ENCODE measurements at places on chromosomes 4 and X. TPM values are rescaled to one million over a fixed set of nuclear protein-coding genes. Genes with fewer than 3 reads are reported as not detected.

DNA sequence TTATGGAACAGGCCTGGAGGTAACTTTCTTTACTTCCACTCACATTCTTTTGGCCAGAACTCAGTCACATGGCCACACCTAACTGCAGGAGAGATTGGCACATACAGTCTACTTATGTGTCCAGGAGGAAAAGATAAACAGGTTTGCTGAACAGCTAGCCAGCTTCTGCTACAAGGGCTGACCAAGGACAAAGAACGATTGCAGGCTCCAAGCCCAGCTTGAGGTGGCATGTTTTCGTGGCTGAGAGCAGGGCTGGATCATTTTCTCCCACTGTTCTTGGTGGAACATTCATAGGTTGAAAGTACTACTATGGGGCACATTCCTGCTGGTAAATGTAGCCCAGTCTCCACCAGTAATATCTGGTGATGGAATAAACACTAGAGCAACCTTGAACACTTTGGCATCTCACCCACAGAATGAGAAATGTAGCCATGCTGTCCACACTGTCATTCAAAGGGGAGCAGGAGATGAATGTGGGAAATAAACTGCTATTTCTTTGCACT, 28.2 kb downstream of the NHS start:
- no peak for DNase-seq

DNA sequence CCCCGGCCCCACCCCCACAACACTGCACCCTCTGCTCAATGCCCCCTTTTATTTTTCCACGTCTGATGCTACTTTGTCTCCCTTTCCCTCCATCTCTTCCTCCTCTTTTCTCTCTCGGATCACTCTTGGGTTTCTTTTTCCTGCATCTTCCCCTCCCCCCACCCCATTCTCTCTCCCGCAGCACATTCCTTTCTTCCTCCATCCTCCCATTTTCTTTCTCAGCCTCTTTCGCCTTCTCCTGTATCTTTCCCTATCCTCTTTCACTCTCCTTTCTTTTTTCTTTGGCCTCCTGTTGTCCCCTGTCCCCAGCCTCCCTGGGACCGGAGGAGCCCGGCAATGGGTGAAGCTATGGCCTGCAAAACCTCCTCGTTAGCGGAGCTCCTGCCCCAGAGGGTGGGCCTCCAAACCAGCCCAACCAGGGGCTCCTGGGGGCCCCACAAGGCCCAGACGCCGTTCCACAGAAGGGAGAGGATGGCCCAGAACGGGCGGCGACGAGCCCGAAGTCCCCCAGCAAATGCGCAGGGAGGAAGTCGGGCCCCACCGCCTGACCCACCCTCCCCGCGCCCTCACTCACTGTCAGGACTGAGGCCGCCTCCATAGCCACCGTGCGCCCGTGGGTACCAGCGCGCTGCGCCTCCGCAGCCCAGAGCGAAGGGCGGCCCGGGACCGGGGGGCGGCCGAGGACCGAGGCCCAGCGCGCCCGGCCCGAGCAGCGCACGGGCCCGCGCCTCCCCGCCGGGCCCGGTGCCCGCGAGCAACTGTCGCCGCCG, 807 bp downstream of the HMX1 start:
- DNase-seq: peak; percentile 12

DNA sequence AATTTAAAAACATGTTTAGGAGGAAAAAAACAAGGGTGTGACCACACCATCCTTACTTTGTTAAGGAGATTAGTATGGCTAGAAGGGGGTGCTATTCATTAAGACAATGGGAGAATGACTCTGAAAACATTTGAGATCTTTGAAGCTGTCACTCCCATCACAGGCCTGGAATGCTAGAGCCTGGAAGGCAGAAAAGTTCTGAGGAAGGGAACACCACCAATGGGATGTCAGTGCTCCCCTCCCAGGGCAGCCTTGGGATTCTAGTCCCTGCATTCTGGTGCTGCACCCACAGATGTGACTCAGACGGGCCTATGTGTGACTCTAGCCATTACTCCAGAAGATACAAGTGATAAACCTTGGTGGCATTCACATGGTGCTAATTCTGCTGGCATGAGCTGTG, 162.2 kb upstream of the ANXA10 start:
- DNase-seq: no peak

GRCh38 chr4:8855818-8856245, 15.8 kb downstream of the HMX1 start:
- no peak for DNase-seq

GRCh38 chr4:100986360-100986868, 360.9 kb downstream of the PPP3CA start:
- DNase-seq: no peak

GRCh38 chr4:165301833-165302232, 25.6 kb upstream of the MSMO1 start:
- no peak for DNase-seq

GRCh38 chr4:85870298-85871083, 395.5 kb downstream of the ARHGAP24 start:
- no peak for DNase-seq

DNA sequence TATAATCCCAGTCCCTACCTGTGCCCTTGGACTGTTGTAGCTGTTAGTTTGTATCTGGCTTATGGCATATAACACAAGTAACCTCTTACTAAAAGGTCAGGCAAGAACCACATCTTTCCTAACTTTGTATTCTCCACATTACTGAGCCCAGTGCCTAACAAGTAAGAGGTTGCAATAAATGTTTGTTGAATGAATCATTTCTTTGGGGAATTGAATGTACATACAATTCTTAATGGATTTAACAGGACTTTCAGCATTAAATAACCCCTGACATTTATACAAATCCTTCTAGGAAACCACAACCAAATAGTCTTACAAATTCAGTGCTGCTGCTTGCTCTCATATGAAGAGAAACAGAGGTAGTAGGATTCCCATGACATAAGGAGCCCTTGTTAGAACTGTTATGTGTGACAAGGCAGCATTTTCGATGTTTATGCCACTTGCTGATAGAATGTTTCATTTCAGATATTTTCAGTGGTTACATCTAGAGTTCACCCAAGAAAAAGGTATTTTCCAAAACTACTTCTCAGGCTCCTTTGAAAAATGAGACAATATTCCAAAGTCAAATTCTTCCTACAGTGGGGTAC, 62.0 kb downstream of the MBNL3 start:
- DNase-seq: no peak

GRCh38 chr4:176077561-176077960, 11.9 kb downstream of the WDR17 start:
- no peak for DNase-seq

- no peak for DNase-seq
These were observed 931.7 kb upstream of the HS3ST1 start for GRCh38 chr4:12360391-12360790.

- no peak for DNase-seq
These were observed 1304.4 kb upstream of the PCDH7 start for GRCh38 chr4:29415771-29416170.

DNA sequence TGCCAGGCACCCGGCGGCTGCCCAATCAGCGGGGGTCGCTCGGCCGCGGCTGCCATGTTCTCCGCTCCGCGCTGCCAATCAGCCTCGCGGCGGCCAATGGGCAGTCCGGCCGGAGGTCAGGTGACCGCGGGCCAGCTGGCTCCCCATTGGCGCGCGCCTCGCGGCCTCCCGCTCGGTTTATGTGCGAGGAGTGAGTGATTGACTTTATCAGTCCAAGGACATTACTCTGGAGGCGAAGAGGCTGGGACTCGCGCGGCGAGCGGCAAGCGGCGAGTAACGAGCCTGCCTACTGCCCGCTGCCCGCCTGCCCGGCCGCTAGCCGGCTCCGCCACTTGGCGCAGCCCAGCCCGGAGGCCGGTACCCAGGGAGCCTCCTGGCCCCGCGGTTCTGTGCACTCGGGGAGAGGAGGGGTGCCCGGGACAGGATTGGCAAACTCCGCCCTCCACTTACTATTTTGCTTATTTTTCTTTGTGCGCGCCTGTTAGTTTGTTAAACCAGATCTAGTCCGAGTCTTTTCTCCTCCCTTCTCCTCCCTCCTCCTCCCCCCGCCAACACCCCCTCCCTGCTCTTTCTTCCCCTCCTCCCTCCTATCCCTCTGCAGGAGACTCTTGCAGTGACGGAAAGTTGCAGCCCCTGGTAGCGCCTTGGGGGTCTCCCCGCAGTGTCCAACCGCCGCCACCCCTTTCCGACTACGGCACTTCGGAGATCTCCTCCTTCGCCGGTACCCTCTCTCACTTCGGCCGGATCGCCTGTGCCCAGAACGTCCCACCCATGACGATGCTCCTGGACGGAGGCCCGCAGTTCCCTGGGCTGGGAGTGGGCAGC, at the start of gene ZIC3:
ZIC3 (plus strand) TSS at position 207 of the 825 bp plus-strand sequence; CDS start at position 772, 565 bp downstream.
- DNase-seq: peak; percentile 83

DNA sequence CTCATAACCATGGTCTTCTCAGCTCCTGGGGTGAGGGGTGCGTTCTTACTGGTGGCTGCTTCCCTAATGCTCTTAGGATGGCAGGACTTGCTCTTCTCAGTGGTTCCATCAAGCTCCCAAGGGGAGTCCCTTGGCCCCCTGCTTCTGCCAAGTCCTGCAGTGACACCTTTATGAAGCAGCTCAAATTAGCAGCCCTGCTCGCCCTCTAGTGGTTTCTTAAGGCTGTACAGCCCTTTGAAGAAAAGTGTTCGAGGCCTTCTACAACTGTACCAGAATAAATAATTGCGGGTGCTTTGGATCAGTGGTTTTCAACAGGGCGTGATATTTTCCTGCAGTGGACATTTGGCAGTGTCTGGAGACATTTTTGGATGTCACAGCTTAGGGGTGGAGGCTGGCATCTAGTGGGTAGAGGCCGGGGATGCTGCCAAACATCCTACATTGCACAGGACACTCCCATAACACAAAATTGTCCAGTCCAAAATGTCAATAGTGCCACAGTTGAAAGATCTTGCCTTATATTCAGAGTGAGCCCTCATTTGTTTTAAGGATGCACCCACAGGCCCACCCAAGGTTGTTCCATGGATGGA, 204.7 kb upstream of the S100G start:
- DNase-seq: no peak

- no peak for DNase-seq
These were observed 65.2 kb downstream of the AMMECR1 start for GRCh38 chrX:110252711-110253110.

- no peak for DNase-seq
These were observed at the start of gene HS3ST1 for GRCh38 chr4:11428231-11428898. HS3ST1 (minus strand) TSS chr4:11428894; CDS start chr4:11400005, 28,889 bp downstream.

GRCh38 chr4:44722001-44722400, 4.4 kb downstream of the GNPDA2 start:
- DNase-seq: no peak

- DNase-seq: no peak
These were observed 301.4 kb downstream of the GRIA2 start for GRCh38 chr4:157521906-157522305.

GRCh38 chr4:74631338-74631737, 163.0 kb downstream of the BTC start:
- no peak for DNase-seq

DNA sequence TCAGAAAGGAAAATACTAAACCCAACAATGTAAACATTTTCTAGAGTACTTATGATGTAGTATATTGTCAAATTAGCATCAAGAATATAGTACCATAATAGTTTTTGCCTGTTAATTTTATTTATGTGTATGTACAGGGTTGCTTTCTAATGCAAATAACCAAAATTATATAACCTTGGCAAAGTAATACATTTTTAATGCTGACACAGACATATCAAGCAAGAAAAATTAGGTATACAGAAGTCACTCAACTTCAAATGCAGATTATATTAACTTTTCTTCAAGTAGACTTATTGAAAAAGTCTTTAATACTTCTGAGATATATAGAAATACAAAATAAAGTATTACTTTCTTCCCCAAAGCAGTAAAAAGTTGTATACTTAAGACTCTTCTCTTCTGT, 44.3 kb downstream of the MAPK10 start:
- DNase-seq: no peak

GRCh38 chrX:1386338-1387127, 5.4 kb downstream of the SLC25A6 start:
- DNase-seq: no peak

DNA sequence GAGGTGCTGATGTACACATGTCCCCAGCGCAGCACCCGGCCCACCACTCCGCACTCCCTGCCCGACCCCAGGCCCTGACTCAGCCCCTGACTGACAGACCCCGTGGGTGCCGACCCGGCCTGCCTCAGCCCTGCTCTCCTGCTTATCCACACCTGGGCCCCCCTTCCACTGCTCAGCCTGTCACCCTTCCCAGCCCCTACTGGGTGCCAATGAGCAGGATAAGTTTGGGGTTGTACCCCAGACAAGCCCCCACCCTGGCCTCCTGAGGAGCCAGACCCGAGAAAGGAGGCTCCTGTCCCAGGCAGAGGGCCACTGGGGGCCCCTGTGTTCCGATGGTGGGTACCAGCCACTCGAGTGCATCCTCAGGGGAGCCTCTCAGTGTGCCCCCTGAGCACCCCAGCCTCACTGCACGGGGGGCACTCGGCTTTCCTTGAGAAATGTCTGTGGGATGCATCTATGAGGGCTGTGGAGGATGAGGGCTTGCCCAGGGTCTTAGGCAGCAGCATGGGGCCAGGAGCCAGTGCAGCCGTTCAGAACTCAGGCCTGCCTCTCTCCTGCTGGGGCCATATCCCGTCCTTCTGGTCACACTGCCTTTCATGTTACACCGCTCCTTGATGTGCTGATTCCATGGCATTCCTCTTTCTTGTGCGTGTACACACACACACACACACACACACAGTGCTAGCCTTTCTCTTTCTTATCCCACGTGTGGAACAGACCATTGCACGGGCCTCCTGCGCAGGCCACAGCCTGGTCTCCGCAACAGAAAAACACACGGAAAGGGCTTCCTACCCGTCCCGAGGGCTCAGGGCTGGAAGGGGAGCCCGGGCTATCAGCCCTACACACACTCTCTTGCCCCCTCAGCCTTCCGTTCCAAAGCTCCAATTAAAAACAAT, 220.1 kb upstream of the PSAPL1 start:
- no peak for DNase-seq

DNA sequence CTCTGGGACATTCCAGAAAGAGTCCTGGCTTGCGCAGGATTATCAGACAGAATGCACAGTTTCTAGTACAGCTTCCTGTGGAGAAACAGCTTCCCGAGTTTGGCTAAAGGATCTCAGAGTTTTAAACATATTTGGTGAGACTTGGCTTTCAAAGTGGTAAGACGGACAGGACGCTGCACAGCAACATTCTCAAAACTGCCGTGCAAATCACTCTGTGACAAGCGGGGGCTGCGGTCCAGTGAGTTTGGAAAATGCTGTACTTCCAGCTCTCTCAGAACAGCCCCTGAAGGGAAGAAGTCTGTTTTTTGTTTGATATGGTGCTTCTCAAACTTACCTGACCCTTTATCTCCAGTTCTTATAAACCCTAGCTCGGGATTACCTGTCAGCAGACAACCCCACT, 18.1 kb downstream of the LGI2 start:
- no peak for DNase-seq

ZFYVE28 gene
- polyA plus RNA-seq: 3.4 TPM

CT55 gene
- 0.24 TPM for polyA plus RNA-seq

SLC34A2 gene
- 0.48 TPM for polyA plus RNA-seq

DACH2 gene
- polyA plus RNA-seq: 1.7 TPM

FAM114A1 gene
- 61.0 TPM for polyA plus RNA-seq

UGT8 gene
- polyA plus RNA-seq: 0.35 TPM

RAB40AL gene
- not detected for polyA plus RNA-seq

FABP2 gene
- not detected for polyA plus RNA-seq

SLC9A6 gene
- polyA plus RNA-seq: 9.4 TPM

MAGEA9B gene
- polyA plus RNA-seq: not detected

TENT5D gene
- not detected for polyA plus RNA-seq

SLC16A2 gene
- polyA plus RNA-seq: 39.3 TPM

ATP2B3 gene
- 0.71 TPM for polyA plus RNA-seq

SPP1 gene
- 111 TPM for polyA plus RNA-seq

GLOD5 gene
- polyA plus RNA-seq: not detected

HSPA4L gene
- polyA plus RNA-seq: 5.8 TPM

ARMCX2 gene
- polyA plus RNA-seq: 125 TPM

UCHL1 gene
- 21.2 TPM for polyA plus RNA-seq

DCHS2 gene
- 12.8 TPM for polyA plus RNA-seq

Measured in muscle of back (tissue), 13 donors.